ENCODE measurements at places on chromosomes 7 and 10.

GRCh38 chr10:10020945-10021344, 996.7 kb upstream of the CELF2 start:
- no peak for DNase-seq

DNA sequence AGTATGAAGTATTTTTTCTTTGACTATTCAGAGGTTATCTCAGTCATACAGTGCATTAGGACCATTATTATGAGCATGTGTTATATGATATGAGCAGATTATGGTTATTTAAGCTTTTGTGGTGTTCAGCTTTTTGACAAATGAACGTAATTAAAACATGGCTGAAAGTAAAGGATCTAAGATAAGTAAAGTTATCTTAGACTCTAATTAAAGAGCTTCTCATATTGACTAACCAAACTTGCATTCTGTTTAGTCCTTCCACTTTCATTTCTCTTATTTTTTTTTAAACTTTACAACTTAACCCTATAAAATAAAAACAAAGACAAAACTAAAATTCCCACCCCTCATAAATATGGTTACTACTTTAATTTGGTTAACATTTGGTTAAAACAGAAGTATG, 6.9 kb upstream of the GPR85 start:
- DNase-seq, result no peak

DNA sequence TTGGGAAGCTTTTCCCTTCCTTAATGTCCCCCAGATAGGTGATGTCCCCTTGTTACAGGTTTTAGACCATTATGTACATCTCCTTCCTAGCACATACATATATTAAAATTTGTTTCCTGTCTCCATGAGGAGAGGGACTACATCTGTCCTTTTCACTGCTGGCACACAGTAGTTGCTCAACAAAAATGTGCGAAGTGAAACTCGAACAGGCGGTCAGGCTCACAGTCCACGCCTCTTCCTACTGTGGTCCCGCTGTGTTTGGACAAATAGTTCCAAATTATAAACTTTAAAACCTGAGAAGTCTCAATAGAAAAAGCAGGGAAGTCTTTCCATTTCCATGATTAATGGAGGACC, 1.2 kb upstream of the HHEX start:
- DNase-seq, result no peak

GRCh38 chr7:80142853-80143580, 8.4 kb downstream of the GNAI1 start:
- DNase-seq, result no peak

- no peak for DNase-seq
These were observed 733.9 kb upstream of the PHF14 start for GRCh38 chr7:10239695-10240345.

DNA sequence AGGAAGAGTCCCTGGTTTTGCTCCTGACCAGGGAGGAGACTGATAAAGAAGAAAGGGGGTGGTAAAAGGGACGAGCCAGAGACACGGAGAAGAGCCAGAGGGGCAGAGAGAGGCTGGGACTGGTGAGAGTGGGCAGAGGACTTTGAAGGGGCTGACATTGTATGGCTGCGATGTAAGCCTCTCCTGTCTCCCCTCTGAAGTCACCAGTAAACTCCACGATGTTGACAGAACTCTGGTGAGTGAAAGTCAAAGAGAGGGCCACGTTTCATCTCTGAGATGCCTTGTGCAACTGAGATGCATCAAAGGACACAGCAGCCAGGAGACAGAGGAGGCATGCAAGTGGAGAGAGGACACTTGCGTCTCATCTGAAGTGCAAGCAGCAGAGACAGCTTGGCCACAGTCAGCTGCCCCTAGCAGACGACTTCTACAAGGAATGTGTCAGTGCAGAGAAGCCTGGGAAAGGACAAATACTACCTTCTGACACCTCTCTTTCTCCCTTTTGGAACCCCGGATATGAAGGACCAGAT, 54.3 kb downstream of the SMKR1 start:
- no peak for DNase-seq

- no peak for DNase-seq
These were observed 47.4 kb upstream of the MTURN start for GRCh38 chr7:30087371-30087770.

Data from vagina (tissue), 2 donors.